ENCODE measurements at places on chromosomes 4 and X.

GRCh38 chrX:15072880-15073279 lies 197.0 kb downstream of the ASB9 start:
- no peak for DNase-seq

- DNase-seq, result no peak
Observed at GRCh38 chr4:111847296-111848008, 297.8 kb upstream of the FAM241A start.

GRCh38 chr4:86156531-86156930 lies 203.3 kb downstream of the MAPK10 start:
- no peak for DNase-seq

- DNase-seq, result no peak
Observed at GRCh38 chr4:17492058-17492741, 19.7 kb downstream of the QDPR start.

DNA sequence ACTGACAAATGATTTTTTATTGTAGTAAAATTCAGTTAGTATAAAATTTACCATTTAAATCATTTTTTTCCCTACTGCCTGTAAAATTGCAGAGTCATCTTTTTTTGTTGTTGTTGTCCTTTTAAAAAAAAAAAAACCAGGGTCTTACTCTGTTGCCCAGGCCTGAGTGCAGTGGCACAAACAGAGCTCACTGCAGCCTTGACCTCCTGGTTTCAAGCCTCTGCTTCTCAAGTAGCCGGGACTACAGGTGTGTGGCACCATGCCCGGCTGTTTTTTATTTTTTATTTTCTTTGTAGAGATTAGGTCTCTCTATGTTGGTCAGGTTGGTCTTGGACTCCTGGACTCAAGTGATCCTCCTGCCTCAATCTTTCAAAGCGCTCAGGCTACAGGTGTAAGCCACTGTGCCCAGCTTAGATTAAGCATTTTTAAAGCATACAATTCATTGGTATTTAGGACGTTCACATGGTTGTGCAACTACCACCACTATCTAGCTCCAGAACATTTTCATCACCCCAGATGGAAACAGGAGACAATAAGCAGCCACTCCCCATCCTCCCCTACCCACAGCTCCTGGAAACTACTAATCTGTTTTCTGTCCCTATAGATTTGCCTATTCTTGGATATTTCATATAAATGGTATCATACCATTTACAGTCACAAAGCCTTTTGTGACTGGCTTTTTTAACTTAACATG lies 59.7 kb upstream of the PGRMC2 start:
- DNase-seq, result no peak

GRCh38 chr4:1753697-1754311 lies 32.5 kb downstream of the TACC3 start:
- no peak for DNase-seq

Data from central memory CD4-positive, alpha-beta T cell (primary cell).